Ovary (tissue), 10 donors: ENCODE measurements at places on chromosomes 3 and 15. TPM values are rescaled to one million over a fixed set of nuclear protein-coding genes. Genes with fewer than 3 reads are reported as not detected.

Gene BTLA
- total RNA-seq = not detected

Gene TRH
- 2.5 TPM for total RNA-seq

Gene CDHR4
- not detected for total RNA-seq

Gene APOD
- total RNA-seq = 101 TPM

Gene CIDEC
- total RNA-seq = 3.0 TPM

Gene SNRK
- 49.2 TPM for total RNA-seq

Gene PDHB
- total RNA-seq = 38.4 TPM

Gene AGTR1
- total RNA-seq = 1.2 TPM

Gene ALCAM
- 91.1 TPM for total RNA-seq

Gene GDPGP1
- 9.3 TPM for total RNA-seq

Gene POTEB
- not detected for total RNA-seq

Gene REC114
- total RNA-seq = not detected

Gene XCR1
- total RNA-seq = not detected

Gene MAGI1
- 7.3 TPM for total RNA-seq

Gene CACNA1D
- total RNA-seq = 2.9 TPM

Gene FMN1
- total RNA-seq = 2.2 TPM

Gene SNX22
- total RNA-seq = 0.15 TPM

Gene PROK2
- total RNA-seq = not detected

Gene VEPH1
- total RNA-seq = 1.1 TPM

Gene BOC
- 58.0 TPM for total RNA-seq

Gene RTP4
- 2.7 TPM for total RNA-seq

Gene PAQR5
- 0.66 TPM for total RNA-seq

Gene FES
- total RNA-seq = 20.0 TPM

Gene C3orf22
- total RNA-seq = 0.30 TPM

Gene TARS3
- total RNA-seq = 23.2 TPM

Gene KIF15
- 0.99 TPM for total RNA-seq
